GOT3 (cell line): ENCODE measurements at places on chromosomes 1 and 21.

DNA sequence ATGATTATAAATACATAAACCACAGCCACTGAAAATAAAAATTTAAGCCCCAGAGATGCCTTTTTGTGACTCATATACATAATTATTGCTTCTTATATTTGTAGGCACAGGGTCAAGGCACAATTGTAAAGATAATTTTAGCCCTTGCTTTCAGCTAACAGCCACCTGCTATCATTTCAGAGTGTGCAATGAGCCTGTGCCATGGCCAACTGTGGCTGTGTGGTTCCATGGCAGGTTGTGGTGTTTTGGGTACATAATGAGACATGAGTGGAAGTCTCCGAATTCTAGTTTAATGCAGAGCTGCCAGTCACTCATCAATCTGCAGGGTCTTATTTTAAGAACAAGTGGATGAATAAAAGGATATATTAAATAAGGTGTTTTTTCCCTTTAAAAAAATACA, 346.9 kb upstream of the SNX7 start:
- DNase-seq, result no peak

GRCh38 chr1:24157918-24158481, 15.1 kb upstream of the IL22RA1 start:
- no peak for DNase-seq

DNA sequence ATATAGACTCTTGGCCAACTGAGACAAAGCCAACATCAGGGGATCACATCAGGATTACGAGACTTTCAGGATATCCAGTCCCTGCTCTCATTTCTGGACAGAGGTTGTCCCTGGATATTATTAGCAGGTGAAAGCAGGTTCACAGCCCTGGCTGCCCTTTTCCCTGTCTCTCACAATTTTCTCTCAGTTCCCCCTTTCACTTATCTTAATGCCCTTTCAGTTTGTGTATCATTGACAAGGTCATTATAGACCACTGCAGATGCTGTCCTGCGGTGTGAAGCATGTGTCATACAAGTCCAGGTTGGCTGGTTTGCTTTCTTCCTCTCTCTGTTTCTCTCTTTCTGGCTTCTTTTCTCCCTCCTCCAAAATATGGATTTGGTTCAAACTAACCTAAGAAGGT, 2.1 kb upstream of the KLHDC9 start:
- DNase-seq, result no peak

- no peak for DNase-seq
Measured at GRCh38 chr21:35204850-35205541, 155.9 kb upstream of the RUNX1 start.

DNA sequence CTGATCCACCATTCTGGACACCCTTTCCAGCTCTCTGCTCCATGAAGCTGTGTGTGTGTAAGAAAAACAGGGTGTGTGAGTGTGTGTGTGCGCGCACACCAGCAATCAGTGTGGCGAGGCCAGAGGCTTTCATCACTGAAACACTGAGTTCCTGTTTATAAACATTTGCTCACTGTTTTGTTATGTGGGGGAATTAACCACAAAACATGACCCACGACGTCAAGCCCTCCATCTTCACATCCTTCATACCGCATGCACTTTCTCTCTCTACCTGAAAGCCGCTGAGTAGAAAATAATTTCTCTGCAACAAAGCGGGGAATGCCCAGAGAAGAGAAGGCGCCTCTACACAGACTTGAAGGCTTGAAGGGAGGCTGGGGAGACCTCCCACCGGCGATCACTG, 148.9 kb upstream of the IRF2BP2 start:
- no peak for DNase-seq

DNA sequence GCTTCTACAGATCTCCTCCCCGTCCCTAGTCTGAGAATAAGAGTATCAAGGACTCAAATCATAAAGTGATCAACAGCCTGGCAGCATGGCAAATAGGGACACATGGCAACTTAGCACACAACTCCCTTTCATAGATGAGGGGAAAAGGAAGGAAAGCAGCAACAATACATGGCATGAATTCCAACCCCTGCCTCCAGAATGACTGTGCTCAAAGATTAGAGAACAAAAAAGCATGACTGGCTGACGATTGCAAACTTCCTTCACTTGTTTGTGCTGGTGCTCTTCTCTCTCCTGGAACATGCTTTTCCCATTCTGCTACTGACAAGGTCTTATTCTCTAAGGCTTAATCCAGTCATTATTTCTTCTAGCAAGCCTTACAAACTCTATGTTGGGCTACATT, 11.5 kb downstream of the KTI12 start:
- no peak for DNase-seq

DNA sequence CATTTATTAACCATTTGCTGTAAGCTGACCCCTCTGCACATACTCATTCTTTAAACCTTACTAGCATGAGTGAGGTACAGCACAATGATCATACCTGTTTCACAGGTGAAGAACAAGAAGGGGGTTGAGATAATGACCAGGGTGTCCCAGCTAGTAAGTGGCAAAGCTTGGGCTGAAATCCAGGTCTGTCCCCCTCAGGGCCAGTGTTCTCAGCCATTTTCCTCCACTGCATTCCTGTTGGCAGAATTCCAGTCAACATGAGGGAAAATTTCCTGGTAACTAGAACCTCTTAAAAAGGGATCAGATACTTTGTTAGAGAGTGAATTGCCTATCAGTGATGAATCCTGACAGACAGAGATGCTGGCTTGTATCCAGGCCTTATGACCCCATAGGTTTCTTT, 48.1 kb downstream of the SPATA46 start:
- DNase-seq, result no peak

GRCh38 chr1:224368409-224368808, 11.7 kb downstream of the CNIH4 start:
- DNase-seq, result no peak

DNA sequence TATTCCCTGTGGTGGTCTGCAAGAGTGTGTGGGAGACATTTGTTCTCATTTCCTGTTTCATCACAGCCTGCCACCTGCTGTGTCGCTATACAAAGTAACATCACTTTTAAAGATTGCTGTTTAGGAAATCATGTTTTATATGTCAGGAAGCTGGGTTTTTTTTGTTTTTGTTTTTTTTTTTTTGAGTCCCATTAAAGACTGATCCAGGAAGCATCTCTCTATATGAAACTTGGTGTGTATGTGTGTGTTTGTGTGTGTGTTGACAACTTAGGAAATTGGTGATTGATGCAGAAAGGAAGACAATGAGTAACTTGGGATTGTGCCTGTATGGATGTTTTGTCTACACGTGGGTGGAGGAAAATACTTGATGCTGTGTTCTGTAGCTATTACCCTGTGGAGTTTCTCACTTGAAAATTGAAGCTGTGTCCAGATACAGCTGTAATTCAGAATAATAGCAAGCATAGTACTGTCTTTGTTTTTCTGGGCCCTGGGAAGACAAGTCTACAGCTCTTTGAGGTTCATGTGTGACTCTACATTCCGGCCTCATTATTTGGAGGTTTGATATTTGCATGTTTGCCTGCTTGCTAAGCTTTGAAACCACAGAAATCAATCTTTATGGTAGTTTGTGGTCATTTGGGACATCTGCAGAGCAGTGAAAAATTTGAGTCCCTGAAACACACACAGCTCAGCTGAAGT, 47.9 kb downstream of the LAMC1 start:
- DNase-seq, result no peak

DNA sequence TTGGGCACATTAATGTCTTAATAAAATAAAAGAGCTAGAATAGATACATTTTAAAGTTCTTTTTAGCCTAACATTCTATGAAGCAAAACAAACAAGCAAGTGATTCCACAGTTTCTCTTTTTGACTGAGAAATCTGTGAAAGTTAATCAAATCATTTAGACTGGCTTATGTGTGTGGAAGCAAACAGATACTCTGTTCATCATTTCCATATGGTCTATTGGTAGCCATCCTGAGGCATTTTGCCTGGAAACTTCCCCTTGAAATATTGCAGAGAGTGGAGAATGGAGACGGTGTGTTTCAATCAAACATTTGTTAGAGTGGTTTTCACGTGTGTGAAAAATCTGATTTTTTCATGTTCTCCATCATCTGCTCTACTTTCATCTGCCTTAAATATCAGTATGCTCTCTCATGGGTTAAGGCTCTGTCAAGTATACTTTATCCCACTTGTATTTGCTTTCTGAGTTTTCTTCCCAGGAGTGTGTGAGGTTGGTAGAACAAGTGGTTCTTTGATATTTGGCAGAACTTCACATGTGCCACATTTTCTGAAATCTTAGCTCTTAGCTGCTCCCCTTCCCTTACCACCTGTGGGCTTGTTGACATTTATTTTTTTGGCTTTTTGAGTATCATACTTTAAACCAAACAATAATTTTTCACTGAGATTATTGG, 139.1 kb upstream of the PTGFR start:
- DNase-seq, result no peak

DNA sequence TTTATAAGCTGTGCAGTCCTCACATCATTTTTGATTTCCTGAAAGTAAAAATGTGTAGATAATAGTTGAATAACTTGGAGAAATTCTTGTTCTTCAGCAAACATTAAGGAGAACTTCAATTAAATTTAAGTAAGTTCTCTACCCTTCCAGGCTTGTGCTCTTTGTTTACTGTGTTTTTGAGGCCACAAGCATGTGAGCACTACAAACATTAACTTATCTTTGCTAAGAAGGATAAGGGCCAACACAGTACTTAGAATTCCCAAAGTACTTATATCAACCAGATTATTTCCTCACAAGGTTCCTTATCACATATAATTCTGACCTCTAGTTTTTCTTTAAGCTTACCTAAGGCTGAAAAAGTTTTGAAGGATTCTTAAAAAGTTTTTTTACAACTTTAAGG, 24.7 kb upstream of the RWDD3 start:
- DNase-seq, result no peak

GRCh38 chr1:24961961-24962861, 32.1 kb upstream of the RUNX3 start:
- DNase-seq, result no peak

GRCh38 chr1:62687421-62687902, 724 bp downstream of the DOCK7 start:
- DNase-seq, result no peak

DNA sequence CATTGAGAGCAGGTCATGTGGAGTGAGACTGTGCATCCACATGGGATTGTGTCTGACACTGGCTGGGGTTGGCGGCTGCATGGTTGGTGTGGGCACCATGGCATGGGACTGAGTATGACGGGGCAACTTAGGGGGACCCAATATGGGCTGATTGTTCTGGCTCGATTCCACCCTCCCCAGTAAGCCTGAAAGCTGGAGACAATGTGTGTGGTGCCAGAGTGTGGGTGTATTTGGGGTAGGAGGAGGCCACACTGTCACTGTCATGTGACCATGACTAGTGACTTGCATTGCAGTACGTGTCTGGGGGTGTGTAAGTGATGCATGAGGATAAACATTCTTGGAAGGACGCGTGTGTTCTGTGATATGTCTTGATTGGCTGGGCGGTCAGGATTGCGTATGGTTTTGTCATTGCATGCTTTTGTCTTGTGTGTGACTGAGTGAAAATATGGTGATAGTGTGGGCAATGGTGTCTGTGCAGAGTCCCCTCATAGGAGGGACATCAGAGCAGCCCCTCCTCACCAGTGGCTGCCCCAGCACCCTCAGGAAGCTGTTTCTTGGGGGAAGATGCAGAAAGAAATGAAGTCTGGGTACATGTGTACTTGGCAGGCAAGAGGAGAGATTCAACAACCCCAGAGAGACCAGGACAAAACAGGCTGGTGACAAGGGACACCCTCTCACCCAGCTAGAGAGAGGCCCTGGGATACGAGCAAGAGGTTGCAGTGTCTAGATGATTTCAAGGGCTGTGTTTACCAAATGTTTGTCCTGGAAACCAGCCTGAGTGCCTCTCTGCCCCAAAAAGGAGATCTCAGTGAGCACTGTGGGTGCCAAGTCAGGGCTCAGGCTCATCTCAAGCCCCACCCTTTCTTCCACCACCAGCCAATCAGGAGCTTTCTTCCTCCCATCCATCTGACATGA, 36.3 kb downstream of the SDC3 start:
- no peak for DNase-seq

- no peak for DNase-seq
Measured at GRCh38 chr1:223143537-223144248, 645 bp upstream of the TLR5 start.

DNA sequence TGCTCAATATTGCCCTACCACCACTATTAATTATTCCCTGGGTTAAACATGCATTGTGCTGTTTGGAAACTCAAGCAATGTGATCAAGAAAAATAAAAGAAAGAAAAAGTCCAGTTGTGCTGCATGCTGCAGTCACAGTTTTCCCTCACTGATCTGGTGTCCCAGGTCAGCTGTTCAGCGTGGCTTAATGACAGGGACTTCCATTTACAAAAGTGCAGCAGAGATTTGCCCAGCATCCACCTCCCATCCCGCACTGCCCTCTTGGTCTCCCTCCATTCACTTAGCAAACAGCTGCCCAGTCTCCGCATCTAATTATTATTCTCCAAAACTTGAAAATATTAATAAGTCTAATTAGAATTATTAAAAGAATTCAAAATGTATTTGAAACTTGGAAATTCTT, 2.0 kb upstream of the OR2T4 start:
- DNase-seq, result no peak

DNA sequence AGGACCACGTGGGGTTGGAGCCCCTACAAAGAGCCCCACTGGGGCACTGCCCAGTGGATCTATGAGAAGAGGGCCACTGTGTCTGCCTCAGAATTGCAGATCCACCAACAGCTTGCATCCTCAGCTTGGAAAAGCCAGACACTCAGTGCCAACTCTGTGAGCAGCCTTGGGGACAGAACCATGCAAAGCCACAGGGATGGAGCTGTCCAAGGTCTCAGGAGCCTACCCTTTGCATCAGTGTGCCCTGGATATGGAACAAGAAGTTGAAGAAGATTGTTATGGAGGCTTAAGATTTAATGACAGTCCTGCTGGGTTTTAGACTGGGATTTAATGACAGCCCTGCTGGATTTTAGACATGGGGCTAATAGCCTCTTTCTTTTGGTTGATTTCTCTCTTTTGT, 1670.9 kb downstream of the PLA2G4A start:
- no peak for DNase-seq

DNA sequence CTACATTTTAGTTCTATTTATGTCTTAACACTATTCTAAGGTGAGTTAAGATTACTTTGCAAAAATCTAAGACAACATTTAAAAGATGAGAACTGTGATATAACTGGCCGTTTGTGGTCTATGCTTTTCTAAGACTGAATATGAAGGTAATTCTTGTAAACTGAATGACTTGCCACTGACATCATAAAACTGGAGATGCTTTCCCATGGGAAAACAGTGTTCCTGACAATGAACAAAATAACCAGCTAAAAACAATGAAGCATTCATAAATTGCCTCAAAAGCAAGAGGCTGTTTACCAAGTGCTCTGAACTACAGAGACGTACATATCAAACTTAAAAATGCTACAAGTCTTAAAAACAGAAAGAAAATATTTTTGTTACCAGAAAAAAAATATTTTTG, 54.7 kb downstream of the APP start:
- no peak for DNase-seq

DNA sequence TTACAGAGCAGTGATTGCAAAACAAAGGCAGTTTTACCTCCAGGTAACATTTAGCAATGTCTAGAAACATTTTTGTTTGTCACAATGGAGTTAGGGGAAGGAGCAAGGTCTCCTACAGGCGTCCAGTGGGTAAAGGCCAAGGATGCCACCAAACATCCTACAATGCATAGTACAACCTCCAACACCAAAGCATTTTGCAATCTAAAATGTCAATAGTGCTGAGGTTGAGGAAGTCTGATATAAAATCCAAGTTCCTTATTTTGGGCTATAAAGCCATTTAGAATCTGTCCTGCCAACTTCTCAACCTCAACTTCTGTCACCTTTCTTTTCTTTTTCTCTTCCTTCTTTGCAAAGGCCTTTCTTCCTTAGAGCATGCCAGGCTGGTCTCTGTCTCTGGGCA, 111.2 kb downstream of the FASLG start:
- no peak for DNase-seq

GRCh38 chr1:218711884-218712674, 366.9 kb downstream of the TGFB2 start:
- no peak for DNase-seq

GRCh38 chr1:151293093-151293492, 11.0 kb downstream of the ZNF687 start:
- DNase-seq, result no peak
